Endothelial cell (in vitro differentiated cells): ENCODE measurements at places on chromosomes 12 and 14.

- no peak for DNase-seq
Measured at GRCh38 chr14:88142997-88143396, 138.1 kb downstream of the GPR65 start.

GRCh38 chr14:49464885-49465284, 121.3 kb downstream of the RPS29 start:
- DNase-seq = peak; percentile 11

DNA sequence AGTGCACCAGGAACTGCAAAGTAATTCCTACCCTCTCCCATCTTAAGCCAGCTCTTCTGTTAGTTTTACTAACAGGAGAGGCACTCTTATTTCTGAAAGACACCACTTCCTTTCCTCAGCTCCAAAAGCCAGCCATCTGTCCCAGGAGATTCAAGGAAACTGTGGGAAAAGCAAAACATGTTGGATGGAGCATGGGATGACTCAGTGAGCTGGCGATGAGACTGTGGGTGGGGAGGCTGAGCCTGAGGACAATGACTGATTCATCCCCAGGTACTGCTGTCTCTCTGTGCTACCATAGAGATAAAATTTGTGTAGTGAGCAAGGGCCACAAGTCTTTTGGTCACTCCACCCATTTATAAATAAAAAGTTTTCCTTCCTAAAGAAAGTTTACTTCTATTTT, 141.4 kb downstream of the MYRFL start:
- peak; percentile 13 for DNase-seq

GRCh38 chr14:81313200-81313599, 86.9 kb downstream of the STON2 start:
- no peak for DNase-seq

DNA sequence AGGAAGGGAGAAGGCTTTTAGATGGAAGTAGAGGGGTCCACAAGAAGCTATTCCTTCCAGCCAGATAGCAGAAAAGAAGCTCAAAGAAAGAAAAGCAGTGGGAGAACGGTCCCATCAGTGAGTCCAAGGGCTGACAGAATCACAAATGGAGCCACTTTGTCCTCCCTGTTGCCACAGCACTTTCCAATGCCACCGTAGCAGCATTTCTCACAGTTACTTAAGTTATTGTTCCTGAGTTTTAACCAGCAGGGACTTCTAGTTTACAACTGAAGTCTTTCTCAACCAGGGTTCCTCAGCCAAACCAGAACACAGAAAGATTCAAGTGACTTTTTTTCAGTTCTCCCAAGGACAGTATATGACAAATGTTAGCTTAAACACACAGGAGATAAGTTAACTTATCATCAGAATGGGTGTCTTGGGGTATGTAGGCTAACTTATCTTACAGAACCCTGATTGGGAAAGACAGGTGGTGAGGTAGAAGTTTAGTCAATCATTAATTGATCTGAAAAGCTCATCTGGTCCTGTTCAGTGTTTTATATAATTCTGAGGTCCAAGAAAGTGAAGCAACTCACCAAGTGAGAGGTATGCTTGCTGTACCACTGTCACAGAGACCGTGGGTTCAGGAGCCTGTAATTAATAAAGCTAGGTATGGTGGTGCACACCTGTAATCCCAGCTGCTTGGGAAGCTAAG, 7.0 kb downstream of the GATC start:
- no peak for DNase-seq
